ENCODE measurements at places on chromosomes 3 and 15. TPM values are rescaled to one million over a fixed set of nuclear protein-coding genes. Genes with fewer than 3 reads are reported as not detected.

GRCh38 chr3:128143496-128143895 lies 9.8 kb upstream of the EEFSEC start:
- no peak for DNase-seq

DNA sequence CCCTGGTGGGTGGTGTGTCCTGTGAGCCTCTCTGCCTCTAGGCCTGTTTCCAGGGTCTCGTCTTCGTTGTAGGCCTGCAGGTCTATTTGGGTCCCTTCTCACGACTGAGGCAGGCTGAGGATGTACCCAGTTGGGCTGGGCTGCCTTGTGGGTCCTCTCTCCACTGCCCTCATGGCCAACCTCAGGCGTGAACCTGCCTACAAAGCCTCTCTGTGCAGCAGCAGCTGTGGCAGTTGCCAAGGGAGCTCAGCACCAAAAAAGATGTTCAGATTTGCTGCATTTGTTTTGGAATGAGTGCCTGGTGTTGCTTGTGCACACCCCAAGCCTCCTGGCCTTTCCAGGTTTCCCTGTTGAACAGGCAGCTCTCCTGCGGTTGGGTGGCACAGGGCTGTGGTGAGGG lies 13.4 kb downstream of the KLF13 start:
- no peak for DNase-seq

GRCh38 chr3:118889691-118890090 lies 145.0 kb downstream of the IGSF11 start:
- DNase-seq: no peak

DNA sequence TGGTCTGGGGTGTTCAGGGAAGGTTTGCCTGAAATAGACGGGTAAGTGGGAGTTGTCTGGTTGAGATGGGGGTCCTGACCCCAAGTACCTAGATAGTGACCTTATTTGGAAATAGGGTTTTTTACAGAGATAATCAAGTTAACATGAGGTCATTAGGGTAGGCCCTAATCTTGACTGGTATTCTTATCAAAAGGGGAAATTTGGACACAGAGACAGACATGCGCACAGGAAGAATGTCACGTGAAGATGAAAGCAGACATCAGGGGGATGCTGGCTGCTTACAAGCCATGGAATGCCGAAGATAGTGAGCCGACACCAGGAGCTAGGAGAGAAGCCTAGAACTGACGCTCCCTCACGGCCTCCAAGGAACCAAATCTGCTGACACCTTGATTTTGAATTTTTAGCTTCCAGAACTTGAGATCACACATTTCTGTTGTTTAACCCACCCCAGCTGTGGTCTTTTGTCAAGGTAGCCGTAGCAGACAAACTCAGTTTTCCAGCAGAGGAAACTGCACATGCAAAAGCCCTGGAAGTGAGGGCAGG lies 17.1 kb downstream of the BHLHE40 start:
- DNase-seq: no peak

SEMA3G gene
- 8.0 TPM for polyA plus RNA-seq

DNA sequence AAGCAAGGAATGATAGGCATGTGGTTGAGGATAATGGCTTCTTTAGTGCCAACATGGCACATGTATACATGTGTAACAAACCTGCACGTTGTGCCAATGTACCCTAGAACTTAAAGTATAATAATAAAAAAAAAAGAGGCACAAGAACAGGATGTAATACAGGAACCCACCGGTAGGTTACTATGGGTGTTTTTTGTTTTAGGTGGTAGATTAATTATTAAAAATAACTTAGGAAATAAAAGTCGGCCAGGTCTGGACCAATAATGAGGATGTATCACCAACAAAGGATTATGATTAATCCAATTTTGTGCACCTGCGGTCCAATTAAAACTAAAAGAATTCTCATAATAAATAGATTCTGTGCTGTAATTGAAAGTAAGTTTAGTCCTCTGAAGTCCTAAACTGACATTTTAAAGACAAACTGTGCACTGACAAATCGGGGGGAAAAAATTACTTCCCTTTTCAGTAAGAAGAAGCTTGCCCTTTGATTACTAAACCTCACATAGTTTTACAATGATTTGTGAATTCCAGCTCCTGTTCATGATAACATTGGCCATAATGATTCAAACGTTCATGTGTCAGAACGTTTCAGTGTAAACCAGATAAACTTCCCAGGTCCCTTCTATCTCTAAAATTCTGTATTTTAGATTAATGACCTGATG lies 62.2 kb downstream of the CASR start:
- no peak for DNase-seq

- no peak for DNase-seq
Measured at GRCh38 chr3:172913911-172914655, 163.6 kb downstream of the ECT2 start.

- no peak for DNase-seq
Measured at GRCh38 chr3:5059782-5060181, 62.3 kb upstream of the ARL8B start.

SPINK8 gene
- not detected for polyA plus RNA-seq

ADAMTS17 gene
- 3.8 TPM for polyA plus RNA-seq

- no peak for DNase-seq
Measured at GRCh38 chr3:76402926-76403325, 617.6 kb upstream of the ZNF717 start.

DNA sequence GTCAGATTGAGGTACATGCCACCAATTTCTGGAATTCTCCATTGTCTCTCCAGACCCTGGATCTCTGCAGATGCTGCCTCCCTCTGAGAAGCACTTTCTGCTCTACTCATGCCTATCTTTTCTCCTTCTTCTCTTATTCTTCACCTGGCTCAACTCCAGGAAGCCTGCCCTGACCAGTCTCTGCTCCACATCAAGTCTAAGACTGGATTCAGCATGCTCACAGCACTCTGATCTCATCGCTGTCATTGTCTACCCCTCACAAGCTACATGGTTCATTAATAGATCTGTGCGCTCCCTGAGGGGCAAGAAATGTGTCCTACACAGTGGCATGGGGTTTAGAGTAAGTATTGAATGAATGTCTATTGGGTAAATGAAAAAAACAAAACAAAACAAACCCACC lies 38.7 kb downstream of the CCR4 start:
- DNase-seq: no peak

DNA sequence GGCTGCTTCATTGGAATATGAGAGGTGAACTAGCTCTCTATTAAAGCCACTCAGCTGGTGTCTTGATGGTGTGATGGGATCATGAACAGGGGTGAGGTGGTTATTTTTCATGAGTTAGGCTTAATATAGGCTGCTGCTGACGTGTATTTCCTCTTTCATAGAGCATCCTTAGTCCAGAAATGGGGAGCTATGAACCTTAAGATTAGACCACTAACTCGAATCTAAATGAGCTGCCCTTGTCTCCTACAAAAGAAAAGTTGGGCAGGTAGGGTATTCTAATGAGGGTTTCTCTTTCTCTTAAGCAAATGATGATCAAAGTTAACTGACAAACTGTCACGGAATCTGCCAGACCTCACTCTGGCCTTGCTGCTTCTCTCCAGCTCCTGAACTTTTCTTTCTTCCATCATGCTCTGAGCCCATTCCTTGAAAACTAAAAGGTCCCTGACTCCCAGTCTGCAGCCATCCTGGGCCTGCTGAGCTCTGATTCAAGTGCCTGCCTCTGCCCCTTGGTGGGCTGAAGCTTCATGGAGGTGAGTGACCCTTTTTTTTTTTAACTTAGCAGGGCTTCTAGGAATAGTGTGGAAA lies at the start of gene TRIM69:
Gene TRIM69, plus strand, starts transcription at position 348 of the 585 bp plus-strand sequence. Its CDS starts 177 bp downstream, at position 525.
- no peak for DNase-seq

DNA sequence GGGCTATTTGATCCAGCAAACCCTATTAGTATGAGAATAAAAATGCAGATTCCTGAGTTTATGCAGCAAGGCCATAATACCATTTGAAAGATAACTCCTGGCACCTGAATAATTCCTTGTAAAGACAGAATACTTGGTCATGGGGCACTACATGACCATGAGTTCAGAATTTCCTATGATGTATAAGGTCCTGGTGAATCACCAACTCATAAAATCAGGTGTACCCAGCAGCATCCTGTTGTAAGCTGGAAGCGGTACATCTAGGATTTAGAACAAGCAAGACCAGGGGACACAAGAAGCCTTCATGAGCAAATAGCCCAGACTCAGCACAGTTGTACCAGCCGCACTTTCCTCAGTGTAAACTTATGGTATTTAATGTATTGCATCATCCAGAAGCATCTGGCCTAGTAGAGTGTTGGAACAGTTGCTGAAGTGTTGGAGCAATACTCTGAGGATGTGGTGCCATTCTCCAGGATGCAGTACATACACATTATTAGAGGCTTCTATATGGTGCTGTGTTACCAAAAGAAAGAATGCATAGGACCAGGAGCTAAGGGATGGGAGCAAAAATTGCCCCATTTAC lies 233.4 kb downstream of the SQOR start:
- no peak for DNase-seq
